ENCODE measurements at places on chromosomes 4 and X.

DNA sequence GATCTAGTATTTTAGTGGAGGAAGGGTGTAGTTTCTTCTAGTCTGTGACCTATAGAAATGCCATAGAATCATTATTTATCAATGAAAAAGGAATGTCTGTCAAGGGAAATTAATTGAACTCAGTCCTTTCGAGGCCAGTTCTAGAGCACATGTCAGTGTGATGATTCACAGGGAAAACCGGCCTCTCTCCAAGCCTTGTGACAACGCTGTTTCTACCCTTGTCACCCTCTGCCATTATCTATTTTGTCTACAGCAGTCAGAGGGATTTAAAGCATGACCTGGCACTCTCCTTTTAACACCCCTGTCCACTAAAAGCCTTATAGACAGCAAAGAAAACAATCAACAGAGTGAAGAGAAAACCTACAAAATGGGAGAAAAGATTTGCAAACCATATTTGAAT, 119.8 kb downstream of the DRD5 start:
- DNase-seq = no peak

DNA sequence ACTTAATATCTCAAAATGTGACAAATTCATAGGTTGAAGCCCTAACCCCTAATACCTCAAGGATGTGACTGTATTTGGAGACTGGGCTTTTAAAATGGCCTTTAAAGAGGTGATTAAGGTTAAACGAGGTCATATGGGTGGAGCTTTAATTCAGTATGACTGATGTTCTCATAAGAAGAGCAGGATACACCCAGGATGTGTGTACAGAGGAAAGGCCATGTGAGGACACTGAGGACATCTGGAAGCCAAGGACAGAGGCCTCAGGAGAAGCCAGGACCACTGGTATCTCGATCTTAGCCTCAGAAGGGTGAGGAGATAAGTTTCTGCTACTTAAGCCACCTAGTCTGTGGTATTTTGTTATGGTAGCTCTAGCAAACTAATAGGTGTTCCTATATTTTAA, 49.0 kb upstream of the SHISA3 start:
- no peak for DNase-seq

GRCh38 chrX:150934453-150934852, 36.0 kb upstream of the CD99L2 start:
- DNase-seq = no peak

GRCh38 chrX:117771384-117771783, 345.2 kb downstream of the KLHL13 start:
- no peak for DNase-seq

DNA sequence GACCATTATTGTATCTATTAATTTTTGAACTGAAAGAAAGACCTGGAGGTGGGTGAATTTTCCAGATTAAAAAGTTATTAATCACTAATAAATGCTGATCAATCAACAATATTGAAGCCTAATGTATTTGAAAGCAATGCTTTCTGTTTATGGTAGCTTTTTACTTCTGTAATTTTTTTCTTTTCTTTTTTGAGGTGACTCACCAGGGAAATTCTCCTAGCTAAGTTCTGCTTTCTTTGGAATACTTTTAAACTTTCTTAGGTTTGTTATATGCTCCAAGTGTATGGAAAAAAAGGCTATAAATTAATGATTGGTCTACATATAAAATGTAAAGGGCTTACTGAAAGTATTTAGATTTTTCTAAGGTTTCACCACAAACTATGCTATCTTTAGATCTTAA, 94.2 kb downstream of the MBNL3 start:
- DNase-seq = peak; percentile 16

DNA sequence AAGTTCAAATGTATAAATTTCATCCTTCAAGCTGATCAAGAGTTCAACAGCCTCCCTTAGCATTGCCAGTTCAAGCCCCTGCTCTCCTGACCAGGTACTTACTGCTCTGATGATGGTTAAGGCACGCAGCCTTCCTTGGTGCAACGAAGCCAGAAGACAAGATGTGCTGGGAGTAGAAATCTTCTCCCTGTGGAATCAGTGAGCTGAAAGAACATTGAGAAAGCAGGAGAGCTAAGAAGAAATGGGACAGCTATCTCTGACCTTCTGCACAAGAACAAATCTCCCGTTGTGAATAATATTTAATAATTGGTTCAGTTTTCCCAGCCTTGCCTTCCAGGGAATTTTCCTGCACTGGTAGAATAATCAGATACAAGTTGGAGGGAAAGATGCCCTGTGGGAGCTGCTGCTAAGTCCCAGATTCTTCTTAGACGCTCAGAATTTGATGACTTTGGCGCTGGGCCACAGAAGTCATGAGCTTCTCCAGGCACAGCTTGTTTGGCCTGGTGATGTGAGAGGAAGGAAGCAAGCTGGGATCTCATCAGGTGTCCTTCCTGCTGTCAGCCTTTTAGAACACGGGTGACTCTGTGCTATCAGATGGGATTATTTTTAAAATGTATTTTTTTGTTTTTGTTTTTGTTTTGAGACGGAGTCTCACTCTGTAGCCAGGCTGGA, 77.8 kb downstream of the CD38 start:
- no peak for DNase-seq

GRCh38 chr4:48898733-48899431, 7.7 kb downstream of the OCIAD2 start:
- DNase-seq = peak; percentile 56

DNA sequence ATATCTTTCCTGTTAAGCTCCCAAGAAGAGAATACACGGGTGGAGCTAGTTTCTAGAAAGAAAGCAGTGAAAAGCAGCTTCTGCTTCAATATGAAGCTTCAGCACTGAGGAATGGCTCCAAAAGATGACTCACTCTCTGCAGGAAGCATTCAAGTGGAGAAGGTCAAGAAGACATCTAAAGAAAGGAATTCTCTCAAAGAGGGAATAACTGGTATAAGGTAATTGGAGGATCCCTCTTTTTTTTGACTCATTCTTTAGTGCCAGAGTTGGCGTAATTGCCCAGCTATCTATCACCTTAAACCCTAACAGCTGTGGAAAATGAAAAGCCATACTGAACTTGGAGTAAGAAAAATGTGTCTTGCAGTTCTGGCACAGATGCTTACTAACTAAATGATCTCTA, 3.5 kb downstream of the EDA2R start:
- no peak for DNase-seq

DNA sequence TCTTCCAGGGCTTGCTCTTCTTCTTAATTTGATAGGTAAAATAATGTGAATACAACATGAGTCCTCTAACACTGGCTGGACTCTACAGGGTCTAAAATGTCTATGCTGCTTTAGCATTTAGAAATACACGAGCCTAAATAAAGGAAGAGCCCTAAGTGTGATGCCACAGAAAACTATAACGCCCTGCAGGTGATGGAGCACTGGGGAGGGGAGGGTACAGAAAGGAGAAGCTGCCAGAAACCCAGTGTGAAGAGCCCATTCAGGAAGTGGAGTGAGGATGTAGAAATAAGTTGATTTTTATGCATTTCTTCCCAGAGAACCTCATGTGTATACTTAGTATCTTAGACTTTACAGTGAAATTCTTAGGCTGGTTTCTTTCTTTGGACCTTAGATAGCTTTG, 83.4 kb downstream of the TNIP2 start:
- no peak for DNase-seq

GRCh38 chrX:21960569-21961541, 20.3 kb downstream of the SMS start:
- no peak for DNase-seq

GRCh38 chrX:55123900-55124299, 35.1 kb downstream of the PAGE2 start:
- no peak for DNase-seq

- no peak for DNase-seq
These were observed 122.5 kb downstream of the ZNF827 start for GRCh38 chr4:145816091-145816490.

- no peak for DNase-seq
These were observed 293.5 kb downstream of the ZNF674 start for GRCh38 chrX:46251755-46252154.

GRCh38 chr4:25523405-25523804, 132.2 kb upstream of the SLC34A2 start:
- no peak for DNase-seq

DNA sequence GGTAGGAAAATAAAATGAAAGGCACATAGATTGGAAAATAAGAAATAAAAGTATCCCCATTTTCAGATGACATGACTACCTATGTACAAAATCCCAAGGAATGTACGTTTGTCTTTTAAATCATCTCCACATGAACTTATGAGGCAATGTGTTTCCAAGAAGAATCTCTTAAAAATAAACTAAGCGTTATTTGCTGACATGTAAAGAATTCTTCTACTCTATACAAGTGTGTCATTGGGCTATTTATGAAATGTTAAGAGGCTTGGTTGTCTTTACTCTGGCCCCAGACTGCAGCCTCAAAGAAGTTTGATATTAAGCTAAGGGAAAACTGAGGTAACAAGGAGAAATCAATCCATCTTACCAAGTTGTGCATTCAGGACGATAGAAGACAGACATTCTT, 17.1 kb downstream of the BEX3 start:
- DNase-seq = no peak

GRCh38 chrX:112012360-112012759, 70.2 kb downstream of the TRPC5 start:
- no peak for DNase-seq

DNA sequence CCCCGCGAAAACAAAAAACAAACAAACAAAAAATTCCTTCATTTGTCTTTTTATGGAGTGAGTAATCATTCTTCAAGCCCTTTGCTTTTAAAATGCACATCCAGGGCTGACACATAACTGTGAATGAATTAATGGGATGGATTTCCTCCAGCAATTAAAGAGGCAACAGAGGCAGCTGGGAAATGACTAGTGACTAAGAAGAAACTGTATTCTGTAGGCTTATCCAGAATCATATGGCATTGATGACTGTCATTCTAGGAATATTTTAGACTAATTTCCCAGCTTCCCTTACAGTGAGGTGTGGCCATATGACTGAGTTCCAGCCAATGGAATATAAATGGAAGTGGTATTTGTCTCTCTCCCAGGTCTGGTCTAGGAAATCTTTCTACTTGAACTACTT, 46.8 kb upstream of the PDE5A start:
- DNase-seq = no peak

DNA sequence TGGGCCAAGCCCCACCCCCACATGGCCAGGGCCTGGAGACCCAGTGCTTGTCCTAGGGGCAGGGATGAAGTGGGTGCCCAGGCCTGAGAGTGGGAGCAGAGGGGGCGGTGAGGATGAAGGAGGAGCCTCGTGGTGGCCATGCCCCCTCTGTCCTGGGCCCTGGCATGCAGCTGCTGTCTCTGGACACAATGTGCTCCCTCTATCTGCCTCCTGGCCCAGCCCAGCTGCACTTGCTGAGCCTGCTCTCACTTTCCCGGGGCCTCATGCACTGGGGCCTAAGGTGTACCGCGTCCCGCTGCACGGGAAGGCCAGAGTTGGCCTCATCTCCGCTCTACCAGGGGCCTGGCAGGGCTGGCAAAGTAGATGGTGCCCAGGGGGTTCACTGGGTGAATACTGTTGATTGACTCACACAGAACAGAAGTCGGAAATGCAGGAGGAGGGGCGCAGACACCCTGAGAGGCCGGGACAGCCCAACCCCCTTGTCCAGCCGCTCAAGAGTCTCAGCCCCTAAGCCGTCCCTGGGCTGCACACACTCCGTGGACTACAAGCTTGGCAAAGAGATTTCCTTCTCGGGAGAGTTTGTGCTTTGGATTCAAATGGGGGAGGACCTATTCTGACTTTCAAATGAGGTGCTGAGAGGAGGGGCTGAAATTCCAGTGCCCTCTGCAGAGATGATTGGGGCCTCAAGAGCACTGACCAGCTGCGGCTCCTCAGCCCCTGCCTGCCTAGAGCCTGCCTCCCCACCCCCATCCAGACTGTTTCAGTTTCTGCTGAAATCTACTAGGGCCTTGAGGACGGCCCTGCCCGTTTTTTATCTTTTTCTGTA, 112.4 kb downstream of the PSAPL1 start:
- DNase-seq = no peak

DNA sequence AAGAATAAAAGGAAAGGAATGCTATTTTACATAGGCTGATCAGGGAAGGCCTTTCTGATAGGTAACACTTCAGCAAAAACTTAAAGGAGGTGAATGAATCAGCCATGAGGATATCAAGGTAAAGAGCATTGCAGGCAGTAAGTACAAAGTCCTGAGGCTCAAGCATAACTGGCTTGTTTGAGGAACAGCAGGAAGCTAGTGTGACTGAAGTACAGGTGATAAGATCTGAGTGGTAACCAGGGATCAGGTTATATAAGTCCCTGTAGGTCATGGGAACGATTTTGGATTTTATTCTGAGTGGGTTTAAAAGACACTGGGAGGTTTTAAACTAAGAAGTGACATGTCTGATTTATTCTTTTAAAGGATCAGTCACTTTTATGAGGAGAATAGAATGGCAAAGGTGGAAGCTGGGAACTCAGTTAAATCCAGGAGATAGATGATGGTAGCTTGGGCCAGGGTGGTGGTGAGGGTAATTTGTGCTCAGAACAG, 47.1 kb upstream of the THOC2 start:
- no peak for DNase-seq

Data from suppressor macrophage treated with lipopolysaccharide for 4 hours (primary cell).